T-helper 9 cell (primary cell): ENCODE measurements at places on chromosomes 16 and 17.

DNA sequence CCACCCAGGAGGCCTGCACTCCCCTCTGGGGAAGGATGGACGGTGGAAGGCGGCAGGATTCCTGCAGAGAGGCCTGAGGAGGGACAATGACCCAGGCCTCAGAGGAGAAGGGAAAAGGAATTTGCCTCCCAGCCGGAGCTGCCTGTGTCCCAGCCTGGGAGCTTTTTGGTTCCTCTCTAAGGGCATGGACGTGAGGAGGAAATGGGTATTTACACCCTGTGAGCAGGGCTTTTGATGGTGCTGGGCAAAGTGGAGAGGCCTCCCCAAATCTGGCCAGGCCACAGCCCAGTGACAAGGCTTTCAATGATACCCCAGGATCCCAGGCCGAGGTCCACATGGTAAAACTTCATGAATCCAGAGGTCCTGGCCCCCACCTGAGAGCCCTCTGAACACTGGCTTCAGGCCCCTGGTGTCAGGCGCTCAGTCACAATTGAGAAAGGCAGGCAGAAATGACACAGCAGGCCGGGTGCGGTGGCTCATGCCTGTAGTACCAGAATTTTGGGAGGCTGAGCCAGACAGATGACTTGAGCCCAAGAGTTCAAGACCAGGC is 56.0 kb upstream of the DOC2B start:
- DNase-seq: no peak

- DNase-seq: no peak
These were observed 13.1 kb downstream of the MRM3 start for GRCh38 chr17:795276-795675.

DNA sequence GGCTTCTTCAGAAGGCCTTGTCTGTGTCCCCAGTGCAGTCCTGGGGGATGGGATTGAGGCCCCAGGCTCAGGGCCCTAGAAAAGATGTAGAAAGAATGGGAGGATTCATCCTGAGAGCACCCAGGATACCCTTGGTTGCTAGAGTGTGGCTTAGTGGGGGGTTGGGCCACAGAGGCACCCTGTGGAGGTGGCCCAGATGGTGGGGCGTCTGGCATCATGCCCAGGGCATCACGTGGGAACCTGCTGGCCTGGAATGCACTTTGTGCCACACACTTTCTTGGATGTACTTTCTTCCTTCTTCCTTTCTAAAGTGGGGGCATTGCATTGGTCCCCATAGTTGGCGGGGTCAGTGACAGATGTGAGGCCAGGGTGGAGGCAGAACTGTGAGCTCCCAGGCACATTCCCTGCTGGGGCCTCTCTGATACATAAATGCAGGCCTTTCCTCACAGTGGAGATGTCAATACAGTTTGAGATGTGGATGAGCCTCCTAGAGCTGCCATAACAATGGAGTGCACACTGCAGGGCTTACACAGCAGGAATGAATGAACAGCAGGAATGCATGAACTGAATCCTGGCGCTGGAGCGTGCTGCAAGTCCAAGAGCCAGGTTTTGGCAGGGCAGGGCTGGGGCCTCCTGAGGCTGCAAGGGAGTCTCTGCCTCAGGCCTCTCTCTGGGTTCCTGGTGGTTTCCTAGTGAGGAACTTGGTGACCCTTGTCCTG is 43.3 kb downstream of the MGAT5B start:
- DNase-seq: no peak

DNA sequence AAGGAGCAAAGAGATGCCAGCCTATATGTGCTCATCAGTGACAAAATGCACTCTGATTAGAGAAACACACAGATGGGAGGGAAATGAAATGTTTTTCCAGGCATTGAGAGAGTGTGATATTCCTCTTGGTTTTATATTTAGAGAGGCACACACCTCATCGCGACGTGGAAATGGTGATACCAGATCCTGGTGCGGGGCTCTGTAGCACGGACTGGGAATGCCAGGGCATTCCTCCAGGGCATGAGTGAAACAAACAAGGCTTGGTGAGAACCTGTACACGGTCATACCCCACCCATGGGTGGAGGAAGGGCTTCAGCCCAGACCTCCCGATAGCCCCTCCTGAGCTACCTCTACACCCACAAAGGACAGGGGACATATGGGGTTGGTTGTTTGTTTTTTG is 280.2 kb downstream of the C16orf95 start:
- no peak for DNase-seq

DNA sequence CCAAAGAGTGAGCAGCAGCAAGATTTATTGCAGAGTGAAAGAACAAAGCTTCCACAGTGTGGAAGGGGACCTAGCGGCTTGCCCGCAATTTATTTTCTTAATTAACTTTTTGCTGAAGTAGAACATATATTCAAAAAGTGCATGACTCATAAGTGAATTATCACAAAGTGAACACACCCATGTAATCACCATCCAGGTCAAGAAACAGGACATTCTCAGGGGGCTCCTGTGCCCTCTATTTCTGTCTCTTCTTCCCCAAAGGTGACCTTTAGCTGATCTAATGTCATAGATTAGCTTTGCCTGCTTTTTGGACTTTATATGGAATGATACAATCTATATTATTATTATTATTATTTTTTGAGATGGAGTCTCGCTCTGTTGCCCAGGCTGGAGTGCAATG is 19.9 kb downstream of the ERAL1 start:
- DNase-seq: no peak

- no peak for DNase-seq
These were observed 151.1 kb downstream of the FTO start for GRCh38 chr16:53855056-53855455.

- DNase-seq: no peak
These were observed 28.2 kb downstream of the BCO1 start for GRCh38 chr16:81266680-81267095.

DNA sequence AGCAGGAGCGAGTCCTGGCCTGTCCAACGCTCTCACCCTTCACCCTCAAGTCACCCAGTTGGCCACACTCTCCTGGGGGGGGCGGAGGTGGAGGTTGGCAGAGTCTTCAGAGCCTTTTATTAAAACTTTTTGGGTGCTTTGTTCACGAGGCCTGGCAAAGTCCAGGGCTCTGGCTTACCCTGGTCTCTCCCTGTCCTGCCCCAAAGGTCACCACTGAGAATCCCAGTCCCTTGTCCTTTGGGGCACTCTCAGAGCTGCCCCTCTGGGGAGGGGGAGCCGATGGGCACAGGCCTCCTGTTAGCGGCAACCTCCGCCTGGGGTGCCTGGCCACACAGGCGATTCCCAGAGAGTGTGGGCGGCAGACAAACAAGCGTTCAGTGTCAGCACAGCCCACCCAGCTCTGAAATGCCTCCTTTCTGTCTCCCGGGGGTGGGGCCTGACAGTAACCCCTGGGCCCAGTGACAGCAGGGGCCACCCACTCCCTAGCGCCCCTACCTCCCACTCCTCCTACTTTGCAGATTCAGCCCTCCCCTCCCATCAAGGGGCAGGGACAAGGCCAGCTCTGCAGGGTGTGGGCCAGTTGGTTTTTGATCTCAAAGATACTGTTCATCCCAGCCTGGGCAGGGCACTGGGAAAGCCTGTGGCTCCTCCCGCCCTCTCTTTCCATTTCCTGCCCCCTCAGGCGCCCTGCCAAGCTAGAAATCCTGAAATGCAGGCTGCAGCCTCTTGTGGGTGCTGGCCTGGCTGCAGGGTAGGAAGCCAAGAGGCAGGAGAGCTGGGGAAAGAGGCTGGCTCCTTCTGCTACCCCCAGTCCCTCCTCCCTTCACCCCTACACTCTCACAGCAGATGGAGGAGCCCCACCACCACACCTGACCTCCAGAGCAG is 36.6 kb upstream of the EMP2 start:
- no peak for DNase-seq

DNA sequence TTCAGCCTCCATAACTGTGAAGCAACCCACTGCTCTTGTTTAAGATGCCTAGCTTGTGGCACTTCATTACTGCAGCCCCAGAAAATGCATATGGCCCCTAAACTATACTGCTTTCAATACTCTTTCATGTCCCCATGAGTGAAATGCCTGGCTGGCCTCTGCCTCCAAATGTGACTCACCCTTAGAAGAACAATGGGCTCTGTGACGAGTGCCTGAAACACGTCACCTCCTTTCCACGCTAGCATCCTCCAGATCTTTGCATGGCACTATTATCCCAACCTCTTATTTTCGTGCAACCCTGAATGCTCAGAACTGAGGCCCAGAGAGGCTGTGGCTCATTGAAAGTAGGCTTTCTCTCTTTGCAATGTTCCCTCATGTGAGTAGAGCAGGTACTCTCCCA is 233.1 kb downstream of the CBLN1 start:
- no peak for DNase-seq

GRCh38 chr16:48244863-48245195 is 729 bp downstream of the LONP2 start:
- DNase-seq: no peak

- DNase-seq: no peak
These were observed 74.4 kb downstream of the METRNL start for GRCh38 chr17:83153681-83154310.

GRCh38 chr17:56994009-56994792 is 16.3 kb downstream of the SCPEP1 start:
- DNase-seq: no peak
